ENCODE measurements at places on chromosomes 13 and 19.

DNA sequence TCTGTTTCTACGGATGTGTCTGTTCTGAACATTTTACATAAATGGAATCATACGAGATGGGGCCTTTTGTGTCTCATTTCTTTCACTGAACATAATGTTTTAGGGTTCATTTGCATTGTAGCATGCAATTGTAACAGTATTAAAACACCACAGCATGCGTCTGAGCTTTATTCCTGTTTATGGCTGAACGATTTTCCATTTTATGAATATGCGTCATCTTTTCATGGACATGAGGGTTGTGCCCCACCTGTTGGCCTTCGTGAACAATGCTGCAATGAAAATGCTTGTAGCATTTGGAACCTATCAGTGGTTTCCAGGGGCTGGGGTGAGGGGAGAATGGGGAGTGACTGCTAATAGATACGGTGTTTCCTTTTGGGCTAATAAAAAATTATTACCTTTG, 5.1 kb downstream of the OR10H1 start:
- no peak for DNase-seq

- DNase-seq = no peak
Measured at GRCh38 chr13:20387441-20387971, 138.2 kb downstream of the CRYL1 start.

DNA sequence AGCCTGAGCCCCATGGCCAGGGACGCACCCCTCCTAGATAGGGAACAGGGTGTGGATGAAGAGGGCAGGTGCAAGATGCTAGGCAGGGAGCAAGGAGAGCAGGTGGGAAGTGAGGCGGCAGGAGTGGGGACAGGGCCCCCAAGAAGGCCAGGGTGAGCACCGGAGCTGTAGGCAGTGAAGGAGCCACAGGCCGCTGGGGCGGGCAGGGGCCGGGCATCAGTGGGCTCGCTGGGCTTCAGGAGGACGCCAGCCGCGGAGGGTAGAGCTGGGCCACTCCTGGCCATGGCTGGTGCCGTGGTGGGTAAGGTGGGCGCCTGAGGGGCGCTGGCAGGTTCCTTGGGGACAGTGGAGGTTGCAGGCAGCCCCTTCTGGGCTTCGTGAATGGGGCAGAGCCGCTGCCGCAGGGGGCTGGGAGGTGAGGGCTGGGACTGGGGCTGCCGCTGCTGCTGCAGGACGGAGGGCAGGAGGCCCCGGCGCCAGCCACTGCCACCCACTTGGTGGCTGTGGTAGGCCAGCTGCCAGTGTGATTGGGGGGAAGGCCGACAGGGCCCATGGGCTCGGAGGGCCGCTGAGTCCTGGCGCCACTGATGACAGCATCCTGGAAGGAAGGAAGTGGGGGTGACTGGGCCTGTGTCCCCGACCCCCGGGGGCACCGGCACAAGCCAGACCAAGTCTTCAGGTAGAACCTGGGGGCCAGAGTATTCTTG, 2.1 kb downstream of the NKPD1 start:
- no peak for DNase-seq

- no peak for DNase-seq
Measured at GRCh38 chr13:112966776-112967175, 2.2 kb upstream of the MCF2L start.

DNA sequence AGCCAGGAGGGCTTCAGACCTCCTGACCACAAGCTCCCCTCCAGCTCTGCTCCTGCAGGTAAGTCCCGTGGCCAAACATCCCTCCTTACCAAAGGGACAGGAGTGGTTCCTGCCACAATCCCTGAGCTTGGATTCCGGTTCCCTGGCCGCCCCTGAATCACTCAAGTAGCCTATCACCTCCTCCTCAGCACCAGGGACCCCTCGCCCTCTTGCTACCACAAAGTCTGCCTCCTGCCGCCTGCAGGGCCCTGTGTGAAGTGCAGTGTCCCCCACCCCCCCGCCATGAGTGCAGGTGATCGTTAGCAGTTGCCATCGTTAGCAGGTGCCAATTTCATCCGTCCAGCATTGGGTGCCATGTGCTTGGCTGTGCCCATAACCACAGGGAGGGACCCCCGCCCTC, 40.8 kb upstream of the RANBP3 start:
- DNase-seq = no peak

GRCh38 chr13:25213715-25214114, 41.6 kb upstream of the AMER2 start:
- no peak for DNase-seq

DNA sequence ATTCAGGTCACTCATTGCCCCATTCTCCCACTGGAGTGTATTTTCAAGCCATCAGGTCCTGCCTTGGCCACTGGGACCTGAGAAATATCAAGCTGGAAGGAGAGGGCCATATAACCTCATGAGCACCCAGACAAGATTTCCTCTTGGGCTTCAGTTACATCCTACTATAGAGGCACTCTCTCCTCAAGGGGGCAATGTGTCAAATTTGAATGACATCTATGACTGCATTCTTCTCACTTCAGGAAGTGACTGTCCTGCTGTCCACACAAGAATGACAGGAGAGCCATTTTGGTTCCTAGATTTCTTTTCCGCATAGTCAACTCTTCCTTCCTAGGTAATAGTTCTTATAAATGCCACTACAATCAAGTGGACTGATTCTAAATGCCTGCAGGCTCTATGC, 416.2 kb downstream of the DIAPH3 start:
- no peak for DNase-seq

DNA sequence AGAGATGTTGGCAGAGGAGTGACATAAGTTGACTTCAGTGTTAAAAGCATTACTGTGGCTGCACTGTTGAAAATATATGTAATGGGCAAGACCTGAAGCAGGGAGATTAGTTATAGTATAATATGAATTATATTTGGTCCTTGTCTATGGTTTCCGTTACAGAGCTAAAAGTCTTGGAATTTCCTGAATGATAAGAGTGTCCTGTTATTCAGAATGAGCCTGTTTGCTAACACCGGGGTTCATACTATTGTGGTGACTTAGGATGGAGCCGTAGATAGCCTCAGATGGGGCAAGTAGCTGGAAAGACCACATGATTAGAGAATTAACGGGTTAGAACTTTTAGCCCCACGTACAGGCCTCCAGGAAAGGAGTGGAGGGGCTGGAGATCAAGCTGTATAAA, 5.7 kb downstream of the USPL1 start:
- DNase-seq = no peak

DNA sequence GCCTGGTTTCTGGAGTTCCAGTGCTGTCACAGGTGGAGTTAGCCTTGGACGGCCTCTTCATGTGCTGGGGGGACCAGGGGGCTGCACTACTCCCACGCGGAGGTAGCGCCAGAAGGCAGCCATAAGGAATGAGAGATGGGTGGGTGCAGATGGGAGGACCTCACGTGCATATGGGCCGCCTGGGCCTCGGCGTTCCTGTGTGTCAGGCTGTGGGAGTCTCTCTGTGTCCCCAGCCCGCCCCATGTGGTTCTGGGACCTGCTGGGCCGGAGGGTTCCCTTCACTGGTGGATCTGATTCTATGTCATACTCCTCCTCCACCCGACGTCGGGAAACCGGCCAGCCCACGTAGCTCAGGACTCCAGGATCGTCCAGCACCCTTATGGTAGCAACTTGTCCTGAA, 149.0 kb upstream of the SOX1 start:
- DNase-seq = no peak
